ENCODE measurements at places on chromosomes 3 and 15. TPM values are rescaled to one million over a fixed set of nuclear protein-coding genes. Genes with fewer than 3 reads are reported as not detected.

The HCN4 gene
- 6.2 TPM for total RNA-seq

DNA sequence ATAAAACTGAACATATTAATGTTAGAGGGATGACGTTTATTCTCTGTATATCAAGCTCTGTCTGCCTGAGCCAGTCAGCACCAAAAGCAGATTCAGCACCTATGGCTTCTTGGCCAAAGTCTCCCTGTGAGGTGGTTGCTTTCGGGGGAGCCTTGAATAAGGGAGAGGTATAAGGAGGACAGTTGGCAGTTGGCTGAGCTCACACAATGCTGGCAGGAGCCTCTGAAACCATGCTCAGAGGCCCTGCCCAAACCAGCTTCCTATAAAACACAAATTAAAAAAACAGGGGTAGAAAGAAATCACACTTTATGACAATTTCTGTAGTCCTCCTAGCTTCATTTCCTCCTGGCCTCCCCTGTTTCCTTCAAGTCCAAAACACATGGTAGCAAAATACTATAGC, 18.8 kb downstream of the ARHGEF3 start:
- no peak for DNase-seq

GRCh38 chr15:101088271-101088670, 163.6 kb downstream of the CHSY1 start:
- no peak for DNase-seq

The CEP97 gene
- 7.9 TPM for total RNA-seq

DNA sequence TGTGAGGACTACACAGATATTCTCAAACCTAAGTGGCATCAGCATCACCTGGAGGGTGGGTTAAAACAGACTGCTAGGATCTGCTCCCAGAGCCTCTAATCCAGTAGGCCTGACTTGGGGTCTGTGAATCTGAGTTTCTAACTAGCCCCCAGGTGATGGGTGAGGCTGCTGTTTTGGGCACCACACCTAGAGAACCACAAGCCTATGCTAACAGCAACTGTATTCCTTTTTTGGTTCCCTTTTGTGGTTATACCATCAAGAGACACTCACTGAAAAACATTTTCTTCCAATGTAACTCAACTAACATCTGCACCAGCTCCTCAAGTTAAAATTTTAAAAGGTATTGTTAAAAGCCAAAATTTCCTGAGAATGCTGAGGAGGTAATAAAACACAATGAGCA, 16.0 kb downstream of the WDR82 start:
- no peak for DNase-seq

GRCh38 chr3:24195504-24196230, 250.6 kb downstream of the NR1D2 start:
- DNase-seq = no peak
